ENCODE measurements at places on chromosomes 4 and X.
A peak's percentile ranks its signal among the peaks of the same experiment; 100 is the strongest.

DNA sequence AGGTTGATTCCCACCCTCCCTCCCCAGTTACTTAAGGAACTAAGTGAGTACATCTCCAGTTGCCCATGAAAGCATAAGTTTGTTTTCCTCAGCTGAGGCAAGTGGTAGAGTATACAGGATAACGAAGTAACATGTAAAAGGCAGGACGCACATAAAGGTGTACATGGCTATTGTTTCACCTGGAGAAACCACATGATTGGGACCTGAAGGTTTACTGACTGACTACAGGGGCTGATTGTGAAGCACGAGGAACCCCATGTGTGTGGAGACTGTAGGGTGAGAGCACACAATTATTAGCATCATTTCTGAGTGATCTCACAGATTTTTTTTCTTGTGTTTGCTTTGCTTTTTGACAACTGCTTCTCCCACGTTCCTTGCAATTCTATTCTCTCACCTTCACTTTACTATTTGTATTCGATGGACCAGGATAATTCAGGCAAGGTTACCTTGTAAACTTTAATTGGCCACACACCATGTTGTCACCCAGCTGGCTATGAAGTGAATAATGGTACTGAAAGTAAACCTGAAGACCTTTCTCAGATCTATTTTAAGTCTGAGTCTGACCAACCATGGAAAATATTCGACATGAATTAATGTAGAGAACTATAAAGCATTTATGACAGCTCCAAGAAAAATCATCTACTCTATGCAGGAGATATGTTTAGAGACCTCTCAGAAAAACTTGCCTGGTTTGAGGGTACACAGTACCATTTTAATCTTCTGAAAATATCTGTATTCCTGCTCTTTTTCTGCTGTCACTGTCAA lies 102.5 kb upstream of the MYOZ2 start:
- no peak for DNase-seq

DNA sequence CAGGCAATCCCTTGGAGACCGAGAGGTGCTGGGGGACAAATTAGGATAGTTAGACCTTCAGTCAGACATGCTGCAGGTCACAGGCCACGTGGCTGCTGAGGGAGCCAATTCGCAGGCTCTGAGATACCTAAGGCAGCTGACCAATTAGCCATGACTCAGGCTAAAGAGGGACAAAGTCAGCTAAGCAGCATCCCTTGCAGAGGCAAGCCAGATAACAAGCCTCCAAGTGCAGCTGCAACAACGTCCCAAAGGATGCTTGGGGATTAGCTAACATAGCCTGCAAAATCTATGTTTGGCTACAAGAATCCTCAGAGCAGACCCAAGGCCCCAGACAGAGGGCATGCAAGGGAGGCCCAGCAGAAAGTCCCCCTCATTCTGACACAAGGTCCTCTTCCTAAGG lies 93.5 kb downstream of the SEL1L3 start:
- no peak for DNase-seq

- DNase-seq: no peak
These were observed 81.4 kb downstream of the RBM47 start for GRCh38 chr4:40548256-40548655.

- DNase-seq: peak; percentile 17
These were observed 129.0 kb upstream of the MAMLD1 start for GRCh38 chrX:150234126-150234525.

DNA sequence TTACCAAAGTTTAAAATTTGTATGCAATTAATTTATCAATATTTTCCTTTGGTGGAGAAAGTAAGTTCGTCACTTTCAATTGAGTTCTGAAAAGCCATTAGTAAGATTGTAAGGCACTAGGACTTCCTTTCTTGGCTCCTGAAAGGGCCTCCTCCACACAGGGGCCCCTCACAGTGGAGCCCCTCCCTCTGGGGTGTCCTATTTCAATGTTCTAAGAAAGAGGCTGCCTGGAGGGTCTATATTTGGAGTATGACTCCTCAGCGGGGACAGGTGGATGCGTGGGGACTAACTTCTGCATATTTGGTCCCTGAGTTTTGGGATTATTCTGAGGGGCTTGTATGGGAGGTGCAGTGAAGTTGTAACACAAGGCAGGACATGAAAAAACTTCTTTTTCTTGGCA lies 1.6 kb upstream of the ARMCX4 start:
- DNase-seq: no peak

DNA sequence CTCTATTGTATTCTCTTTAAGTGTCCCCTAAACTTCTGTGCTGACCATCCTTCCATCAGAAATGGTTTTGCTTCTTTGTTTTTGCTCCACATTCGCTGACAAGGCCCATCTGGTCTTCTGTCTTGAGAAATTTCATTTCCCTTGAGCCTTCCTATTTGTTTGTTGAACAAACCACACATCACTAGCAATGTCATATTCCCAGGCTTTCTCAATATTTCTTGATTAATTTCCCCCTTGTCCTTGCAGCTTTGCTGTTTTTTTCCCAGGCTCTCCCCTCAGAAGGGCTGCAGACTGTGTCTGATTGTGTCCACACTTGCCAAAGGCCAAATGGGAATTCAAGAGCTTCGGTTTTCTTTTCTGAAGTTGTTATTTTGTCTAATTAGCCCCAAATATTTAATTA lies 158.9 kb downstream of the MID1IP1 start:
- no peak for DNase-seq

- DNase-seq: no peak
These were observed 119.4 kb downstream of the AKAP4 start for GRCh38 chrX:50081282-50081889.

DNA sequence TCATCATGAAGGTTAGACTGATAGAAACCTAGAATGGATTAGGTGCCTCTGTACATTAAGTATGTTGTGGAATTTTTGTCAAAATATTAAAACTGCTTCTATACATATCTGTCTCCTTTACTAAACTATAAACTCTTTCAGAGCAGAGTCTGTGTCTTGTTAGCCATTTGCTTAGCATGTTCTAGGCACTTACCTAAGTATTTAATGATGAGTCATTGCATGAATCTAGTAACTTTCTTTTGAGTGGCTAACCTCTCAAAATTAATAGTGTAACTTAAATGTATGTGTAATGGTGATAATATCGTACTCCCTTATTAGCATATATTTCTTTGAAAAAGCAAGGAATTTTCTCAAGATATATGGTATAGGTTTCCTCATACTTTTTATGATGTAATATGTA lies 57.8 kb downstream of the RAP1GDS1 start:
- DNase-seq: no peak

- DNase-seq: peak; percentile 3
These were observed 997.2 kb upstream of the SLIT2 start for GRCh38 chr4:19254486-19254885.

- DNase-seq: no peak
These were observed 31.9 kb downstream of the RHOH start for GRCh38 chr4:40228497-40229365.

DNA sequence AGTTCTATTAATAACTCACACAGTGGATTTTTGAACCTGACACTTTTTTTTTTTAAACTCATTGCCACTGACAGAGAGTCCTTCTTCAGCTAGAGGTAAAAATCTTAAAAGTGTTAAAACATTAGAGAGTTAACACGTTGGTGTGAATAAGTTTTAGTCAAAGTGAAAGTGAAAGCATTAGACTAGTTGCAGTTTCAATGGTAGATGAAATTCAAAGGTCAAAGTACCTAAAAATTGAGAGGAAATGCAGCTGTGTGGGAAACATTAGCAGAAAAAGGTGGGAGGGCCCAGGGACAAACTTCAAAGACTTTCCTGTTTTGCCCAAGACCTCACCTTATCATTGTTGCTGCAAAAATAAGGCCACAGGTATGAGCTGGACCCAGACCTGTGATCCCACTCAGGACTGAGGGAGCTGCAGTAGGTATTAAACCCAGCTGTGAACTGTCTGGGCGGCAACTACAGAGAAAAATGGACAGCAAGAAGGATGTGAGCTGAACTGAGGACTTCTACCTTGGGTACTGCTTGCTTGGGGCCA lies 17.6 kb upstream of the GABRA4 start:
- DNase-seq: no peak

GRCh38 chr4:134533068-134533467 lies 331.5 kb upstream of the PABPC4L start:
- no peak for DNase-seq

- DNase-seq: no peak
These were observed 141.5 kb downstream of the GLRA2 start for GRCh38 chrX:14670819-14671218.

GRCh38 chr4:75030649-75031235 lies 97.8 kb downstream of the PARM1 start:
- no peak for DNase-seq

DNA sequence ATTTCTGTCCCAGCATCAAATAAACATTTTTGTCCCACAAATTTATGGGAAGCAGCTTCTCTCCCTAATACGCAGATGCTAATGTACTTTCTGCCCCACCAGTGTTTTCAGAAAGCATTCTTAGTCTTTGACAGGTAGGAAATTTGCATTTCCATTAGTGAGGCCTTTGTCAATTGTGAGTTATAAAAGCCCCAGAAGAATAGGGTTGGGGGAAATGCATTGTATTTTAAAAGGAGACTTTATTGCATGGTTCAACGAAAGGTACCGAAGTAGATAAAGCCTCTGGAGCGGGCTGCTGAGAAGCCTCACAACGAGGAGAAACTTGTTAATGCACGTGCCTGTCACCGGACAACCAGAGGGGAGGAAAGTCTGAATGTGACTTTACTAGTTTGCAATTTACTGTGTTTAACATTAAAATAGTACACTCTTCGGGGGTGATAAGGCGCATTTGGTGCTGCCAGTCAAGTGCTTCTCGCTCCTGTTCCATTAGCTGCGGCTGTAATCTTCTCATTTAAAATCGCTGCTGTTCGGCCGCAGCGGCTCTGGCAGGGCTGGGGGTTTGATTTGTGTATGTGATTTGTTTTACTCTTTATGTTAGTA lies 63.4 kb downstream of the DCTD start:
- no peak for DNase-seq

- DNase-seq: peak; percentile 1
These were observed 14.7 kb upstream of the CT55 start for GRCh38 chrX:135185795-135186443.

- no peak for DNase-seq
These were observed at the start of gene DLG3 for GRCh38 chrX:70444326-70444945. Gene DLG3 (plus strand): TSS chrX:70444835. CDS start chrX:70445202, 367 bp downstream.

GRCh38 chr4:73152893-73153292 lies 83.4 kb upstream of the COX18 start:
- DNase-seq: no peak

- no peak for DNase-seq
These were observed 387.3 kb upstream of the ADGRL3 start for GRCh38 chr4:60812811-60813210.

GRCh38 chr4:6562931-6563901 lies 11.8 kb upstream of the MAN2B2 start:
- no peak for DNase-seq

DNA sequence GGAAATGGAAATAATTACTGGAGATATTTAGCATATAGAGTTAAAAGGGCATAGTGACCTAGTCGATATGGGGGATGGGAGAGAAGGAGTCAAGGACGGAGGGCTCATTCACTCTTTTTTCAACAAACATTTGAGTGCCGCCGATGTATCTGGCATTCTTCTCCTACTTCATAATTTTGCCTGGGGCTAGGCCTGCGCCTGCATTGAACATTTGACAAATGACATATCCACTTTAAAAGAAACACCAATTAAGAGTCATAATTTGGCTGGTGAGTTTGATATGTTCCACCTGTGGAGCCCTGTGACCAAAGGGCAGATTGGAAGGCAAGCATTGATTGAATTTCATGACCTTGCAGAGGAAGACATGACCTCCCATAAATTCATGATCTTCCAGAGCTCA lies 2.6 kb upstream of the GPC3 start:
- no peak for DNase-seq

- DNase-seq: peak; percentile 66
These were observed 80.5 kb downstream of the PRDM5 start for GRCh38 chr4:120842031-120842430.

DNA sequence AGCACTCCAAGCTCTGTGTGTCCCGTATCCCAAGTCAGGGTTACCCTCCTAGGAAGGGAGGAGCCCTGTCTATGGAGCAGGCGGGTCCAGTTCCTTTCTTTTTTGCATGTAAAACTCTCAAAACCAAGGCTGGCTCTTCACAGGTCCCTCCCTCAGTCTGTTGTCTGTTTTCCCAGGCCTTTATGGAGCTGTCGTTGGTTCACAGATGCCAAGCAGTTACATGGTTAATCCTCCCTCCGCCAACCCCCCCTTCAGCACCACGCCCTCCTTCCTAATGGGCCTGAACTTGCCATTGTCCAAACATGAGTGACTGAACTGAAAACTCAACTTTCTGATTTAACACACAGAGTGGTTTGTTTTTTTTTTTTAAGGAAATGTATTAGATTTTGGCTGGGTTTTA lies 148.3 kb downstream of the STOX2 start:
- DNase-seq: no peak

DNA sequence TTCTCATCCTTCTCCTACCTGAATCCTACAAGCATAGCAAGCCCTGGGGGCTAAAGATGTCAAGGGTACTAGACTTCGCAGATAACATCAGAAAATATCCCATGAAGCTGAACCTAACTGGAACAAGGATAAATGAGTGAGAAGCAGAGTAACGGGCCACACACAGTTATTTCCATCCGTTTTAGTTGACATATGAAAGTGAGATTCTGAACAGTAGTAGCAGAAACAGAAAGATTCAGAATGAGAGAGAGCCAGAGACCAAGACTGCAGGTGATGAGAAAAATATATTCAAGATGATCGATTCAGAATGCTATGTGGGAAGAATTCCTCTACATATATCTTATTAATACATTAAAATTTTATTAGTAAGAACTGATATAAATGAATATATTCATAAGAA lies 165.1 kb downstream of the TSPAN5 start:
- DNase-seq: no peak

DNA sequence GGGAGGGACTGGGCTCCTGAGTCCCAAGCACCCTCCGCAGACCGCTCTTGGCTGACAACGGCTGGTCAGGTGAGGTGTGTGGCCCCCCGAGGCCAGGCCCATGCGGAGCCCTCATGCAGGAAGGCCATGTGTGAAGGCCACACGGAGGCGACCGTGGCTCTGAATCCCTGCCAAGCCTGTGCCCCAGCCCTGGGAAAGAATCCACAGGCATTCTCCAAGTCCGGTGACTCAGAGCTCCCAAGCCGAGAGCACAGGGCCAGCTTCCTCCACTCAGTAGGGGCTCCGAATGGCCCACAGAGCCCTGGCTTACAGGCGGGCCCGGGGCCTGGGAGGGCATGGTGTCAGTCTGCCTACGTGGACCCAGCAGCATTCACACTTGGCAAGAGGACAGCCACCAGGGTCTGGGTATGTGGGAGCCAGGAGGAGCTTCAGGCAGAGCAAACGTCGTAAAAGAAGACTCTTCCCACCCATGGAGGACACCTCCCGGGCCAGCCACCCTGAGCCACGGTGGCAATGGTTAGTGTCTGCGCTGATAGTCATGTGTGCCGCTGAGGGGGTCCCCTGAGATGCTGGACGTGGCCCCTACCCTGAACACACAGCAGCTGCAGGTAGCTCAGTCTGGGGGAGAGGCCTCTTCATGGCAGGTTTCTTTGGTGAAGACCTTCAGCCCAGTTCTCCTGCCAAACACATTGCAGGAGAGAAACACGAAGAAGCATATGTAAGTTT lies 105.7 kb downstream of the PSAPL1 start:
- peak; percentile 49 for DNase-seq

DNA sequence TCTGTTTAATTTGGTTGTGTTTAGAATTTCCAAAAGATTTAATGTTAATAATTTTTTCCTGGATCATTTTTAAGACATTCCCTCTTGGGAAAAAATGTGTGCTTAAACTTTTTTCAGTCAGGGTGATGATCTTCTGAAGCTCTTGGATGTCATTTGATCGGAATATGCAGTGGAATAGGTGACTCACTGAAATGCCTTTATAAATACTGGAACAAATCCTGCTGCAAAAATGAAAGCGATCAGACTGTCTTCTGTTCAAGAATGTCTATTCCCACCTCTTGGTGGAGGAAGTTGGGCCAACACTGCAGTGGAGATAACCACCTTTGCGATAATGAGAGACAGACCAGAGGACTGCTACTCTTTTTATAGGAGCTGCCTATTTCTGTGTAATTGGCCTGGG lies 46.7 kb downstream of the LARP1B start:
- peak; percentile 5 for DNase-seq

Measured in fibroblast of skin of left quadriceps (primary cell).